ENCODE measurements at places on chromosomes 7 and 10.

- no peak for DNase-seq
Measured at GRCh38 chr7:119842337-119842736, 430.6 kb upstream of the KCND2 start.

- DNase-seq: no peak
Measured at GRCh38 chr10:42830237-42830636, 47.6 kb downstream of the BMS1 start.

DNA sequence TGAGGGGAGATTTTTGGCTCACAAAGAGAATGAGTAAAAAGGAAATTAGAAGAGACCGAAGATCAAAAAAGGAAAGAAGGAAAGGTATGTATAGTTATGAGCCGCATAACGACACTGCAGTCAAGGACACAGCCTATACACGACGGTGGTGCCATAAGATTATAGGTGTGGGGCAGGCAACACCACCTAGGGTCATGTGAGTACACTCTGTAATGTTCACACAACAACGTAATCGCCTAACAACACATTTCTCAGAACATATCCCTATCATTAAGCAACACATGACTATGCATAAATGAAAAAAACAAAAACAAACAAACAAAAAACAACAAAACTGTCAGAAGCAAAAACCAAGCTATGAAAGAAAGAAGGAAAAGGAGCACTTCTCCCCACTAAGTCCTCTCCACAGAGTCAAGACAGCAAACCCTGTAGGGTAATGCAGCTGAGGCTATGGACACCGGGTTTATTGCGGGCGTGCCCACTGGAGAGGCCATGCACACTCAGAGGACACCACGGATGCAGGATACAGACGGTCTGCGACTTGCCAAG lies 45.1 kb downstream of the PIP4K2A start:
- no peak for DNase-seq

- DNase-seq: no peak
Measured at GRCh38 chr10:76453997-76454396, 1022.6 kb downstream of the LRMDA start.

DNA sequence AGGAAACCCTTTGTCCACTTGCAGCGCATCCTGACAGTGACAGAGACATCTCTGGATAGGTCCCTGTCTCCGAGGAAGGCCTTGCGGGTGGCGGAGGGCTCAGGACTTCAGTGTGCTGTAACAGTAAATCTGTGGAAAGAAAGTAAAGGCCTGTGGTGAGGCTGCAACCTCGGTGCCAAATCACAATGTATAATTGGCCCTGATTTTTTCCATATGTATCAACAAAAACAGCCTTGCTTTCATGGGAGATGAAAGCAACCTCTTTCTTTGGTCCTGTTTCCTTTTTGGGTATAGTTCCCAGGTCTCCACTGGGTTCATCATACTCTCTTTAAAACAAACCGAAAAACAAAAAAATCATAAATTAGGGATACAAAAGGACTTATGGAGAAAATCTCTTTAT lies 110.9 kb upstream of the BMPER start:
- no peak for DNase-seq
